SHP77 (cell line): ENCODE measurements at places on chromosomes 12 and 14.
A peak's percentile ranks its signal among the peaks of the same experiment; 100 is the strongest.

- no peak for DNase-seq
These were observed 4.6 kb upstream of the DIO3 start for GRCh38 chr14:101556566-101557320.

GRCh38 chr14:77000340-77001270 lies 27.9 kb downstream of the IRF2BPL start:
- DNase-seq = peak; percentile 54

- no peak for DNase-seq
These were observed 53.4 kb downstream of the PRMT8 start for GRCh38 chr12:3544296-3544965.

DNA sequence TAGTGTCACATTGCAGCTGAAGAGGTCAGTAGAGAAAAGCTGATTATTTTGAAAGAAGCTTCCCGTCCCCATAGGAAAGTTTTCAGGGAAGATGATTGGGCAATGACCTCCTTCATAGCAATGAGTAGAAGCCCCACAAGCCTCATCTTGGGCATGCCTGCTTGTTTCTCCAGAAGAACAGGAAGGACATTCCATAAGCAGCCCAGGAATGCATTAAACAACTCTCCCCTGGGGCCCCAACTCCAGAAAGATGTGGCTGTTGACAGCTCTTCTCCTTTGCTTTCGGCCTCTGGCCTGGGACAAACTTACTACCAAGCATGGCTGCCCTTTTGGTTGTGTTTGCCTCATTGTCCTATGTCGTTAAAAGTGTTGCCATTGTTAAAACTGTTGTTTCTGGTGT lies 5.7 kb upstream of the VDR start:
- no peak for DNase-seq

DNA sequence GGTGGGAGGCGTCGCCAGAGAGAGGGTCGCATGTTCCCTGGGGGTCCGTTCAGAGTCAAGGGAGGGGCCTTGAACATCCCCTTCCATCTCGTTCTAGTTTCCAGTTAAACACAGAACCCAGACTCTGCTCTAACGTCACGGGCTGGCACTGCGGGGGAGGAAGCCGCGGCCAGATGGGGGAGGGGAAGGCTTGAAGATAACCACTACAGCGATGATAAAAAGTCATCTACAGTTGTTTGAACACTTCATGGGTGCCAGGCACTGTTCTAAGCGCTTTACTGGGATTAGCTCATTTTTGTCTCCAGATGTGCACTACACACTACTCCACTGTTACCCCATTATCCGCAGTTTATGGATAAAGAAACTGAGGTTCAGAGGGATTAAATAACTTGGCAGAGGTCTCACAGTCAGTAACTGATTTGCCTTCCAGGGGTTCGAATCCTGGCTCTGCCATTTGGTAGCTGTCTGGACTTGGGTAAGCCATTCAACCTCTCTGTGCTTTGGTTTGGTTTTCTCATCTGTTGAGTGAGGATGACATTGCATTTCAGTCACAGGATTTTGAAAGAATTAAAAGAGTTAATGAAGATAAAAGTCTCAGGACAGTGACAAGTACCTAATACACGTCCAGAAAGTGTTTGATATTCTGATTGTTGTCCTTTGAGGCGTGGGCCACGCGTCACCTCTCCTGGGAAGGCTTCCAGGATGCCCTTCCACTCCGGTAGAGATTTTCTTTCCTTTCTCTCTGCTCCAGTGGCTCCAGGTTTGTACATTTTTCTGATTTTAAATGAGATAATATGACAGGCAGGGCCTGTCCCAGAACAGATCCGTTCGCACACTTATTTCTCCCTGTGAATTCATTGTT lies 798 bp upstream of the RASAL1 start:
- no peak for DNase-seq
